ENCODE measurements at places on chromosomes 7 and 10.

GRCh38 chr7:112452102-112452888, 2.0 kb downstream of the IFRD1 start:
- no peak for DNase-seq

DNA sequence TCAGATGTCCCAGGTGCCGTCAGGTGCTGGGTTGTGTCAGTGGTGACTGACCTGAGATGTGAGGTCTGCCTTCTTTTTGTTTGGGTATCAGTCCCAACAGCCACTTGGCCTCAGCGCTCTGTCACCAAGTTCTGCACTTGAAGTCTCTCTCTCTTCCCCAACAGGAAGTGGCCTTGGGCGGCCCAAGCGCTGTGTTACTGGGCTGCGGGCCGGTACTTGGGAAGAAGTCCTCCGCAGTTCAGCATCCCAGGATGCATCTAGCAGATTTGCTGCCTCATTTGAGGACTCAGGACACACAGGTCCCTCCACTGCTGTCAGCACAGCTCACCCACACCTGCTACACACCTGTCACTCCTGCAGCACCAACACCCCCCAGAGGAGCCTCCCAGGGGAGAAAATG, 40.1 kb downstream of the LYZL2 start:
- no peak for DNase-seq

- DNase-seq, result no peak
Measured at GRCh38 chr7:36029853-36030515, 123.1 kb upstream of the EEPD1 start.

- no peak for DNase-seq
Measured at GRCh38 chr7:94223375-94224084, 171.2 kb upstream of the COL1A2 start.

DNA sequence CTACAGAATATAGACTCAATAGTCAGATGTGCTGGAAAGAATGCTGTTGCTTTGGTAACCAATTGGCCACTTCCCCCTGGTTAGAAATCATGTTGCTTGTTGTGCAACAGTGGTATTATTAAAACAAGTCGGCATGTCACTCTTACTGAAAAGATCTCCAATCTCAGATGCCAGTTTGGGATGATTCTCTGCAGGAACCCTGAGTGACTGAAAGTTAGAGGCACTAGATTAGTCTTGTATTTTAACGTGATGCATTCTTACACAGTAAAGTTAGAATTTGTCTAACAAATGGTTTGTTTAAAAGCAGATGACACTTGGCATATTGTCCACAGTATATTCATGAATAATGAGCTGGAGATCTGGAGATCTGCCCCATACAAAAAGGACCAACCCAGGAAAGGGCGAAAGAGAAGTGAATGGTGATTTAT, 287.6 kb downstream of the TWIST1 start:
- no peak for DNase-seq

DNA sequence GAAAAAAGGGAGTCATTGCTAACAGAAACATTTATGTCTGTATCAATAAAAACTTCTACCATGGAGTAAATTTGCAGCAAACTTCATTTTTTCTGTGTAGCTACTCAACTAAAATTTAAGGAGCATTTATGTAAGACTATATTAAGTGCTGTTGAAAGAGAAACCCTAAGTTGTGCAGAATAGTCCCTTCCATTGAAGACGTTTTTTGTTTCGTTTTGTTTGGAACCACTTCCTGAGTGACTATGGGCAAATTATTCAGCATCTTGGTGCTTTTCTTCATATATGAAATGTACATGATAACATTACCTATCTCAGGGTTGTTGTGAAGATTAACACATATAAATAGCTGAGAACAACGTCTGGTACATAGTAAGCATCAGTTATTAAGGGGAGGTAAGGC, 24.3 kb downstream of the SEM1 start:
- DNase-seq, result no peak

GRCh38 chr7:110075450-110075849, 1015.5 kb upstream of the LRRN3 start:
- DNase-seq, result no peak

GRCh38 chr7:133301444-133301843, 48.6 kb downstream of the EXOC4 start:
- no peak for DNase-seq

Measured in activated CD4-positive, alpha-beta T cell treated with anti-CD3 and anti-CD28 coated beads, Interleukin-2, amount 50 U/mL, for 4 hours (primary cell).